ENCODE measurements at places on chromosomes 4 and X.

DNA sequence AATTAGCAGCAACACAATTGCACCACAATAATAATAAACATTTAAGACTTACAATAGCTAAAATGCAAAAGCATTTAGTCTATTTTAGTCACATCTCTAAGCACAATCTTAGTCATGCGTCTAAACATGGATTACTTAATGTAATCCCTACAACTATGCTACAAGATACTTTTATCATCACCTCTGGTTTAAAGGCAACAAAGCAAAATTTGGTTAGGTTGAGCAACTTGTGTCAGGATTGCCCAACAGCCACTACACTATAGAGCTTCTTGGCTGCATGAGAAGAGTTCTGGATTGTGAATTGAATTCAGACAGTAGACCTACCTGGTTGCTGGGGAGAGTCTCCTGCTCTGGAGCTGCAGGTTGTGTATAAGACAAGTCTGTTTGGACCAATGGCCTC lies 146.5 kb upstream of the PUDP start:
- no peak for DNase-seq

DNA sequence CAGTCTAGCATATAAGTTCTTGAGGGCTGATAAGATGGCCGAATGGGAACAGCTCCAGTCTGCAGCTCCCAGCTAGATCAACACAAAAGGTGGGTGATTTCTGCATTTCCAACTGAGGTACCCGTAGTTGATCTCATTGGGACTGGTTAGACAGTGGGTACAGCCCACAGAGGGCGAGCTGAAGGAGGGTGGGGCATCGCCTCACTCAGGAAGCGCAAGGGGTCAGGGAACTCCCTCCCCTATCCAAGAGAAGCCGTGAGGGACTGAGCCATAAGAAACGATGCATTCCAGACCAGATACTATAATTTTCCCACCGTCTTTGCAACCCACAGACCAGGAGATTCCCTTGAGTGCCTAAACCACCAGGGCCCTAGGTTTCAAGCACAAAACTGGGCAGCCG lies 109.0 kb downstream of the RPS6KA6 start:
- no peak for DNase-seq

GRCh38 chr4:186200516-186200915 lies 9.1 kb downstream of the CYP4V2 start:
- DNase-seq: no peak

- DNase-seq: no peak
Measured at GRCh38 chr4:94448815-94449375, 2.8 kb upstream of the PDLIM5 start.

DNA sequence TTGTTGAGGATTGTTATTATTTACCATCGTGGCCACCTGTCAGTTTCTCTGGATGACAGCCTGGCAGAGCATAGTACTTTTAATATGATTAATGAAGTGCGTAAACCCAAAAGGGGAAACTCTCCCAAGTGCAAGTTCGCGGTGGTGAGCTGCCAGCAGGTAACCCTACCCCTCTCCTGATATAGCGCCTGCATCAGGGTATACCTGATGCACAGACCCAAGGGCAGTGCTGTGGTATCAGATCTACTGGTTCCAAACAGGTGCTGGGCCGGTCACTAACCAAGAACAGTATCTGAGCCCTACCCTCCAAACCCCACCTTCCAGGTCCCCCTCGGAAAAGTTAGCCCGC lies 1.6 kb downstream of the RNF150 start:
- DNase-seq: no peak

- no peak for DNase-seq
Measured at GRCh38 chrX:77160301-77160700, 286.9 kb upstream of the FGF16 start.

- DNase-seq: no peak
Measured at GRCh38 chrX:16658284-16658683, 8.3 kb downstream of the S100G start.

GRCh38 chrX:149630681-149631233 lies 835 bp downstream of the TMEM185A start:
- no peak for DNase-seq

DNA sequence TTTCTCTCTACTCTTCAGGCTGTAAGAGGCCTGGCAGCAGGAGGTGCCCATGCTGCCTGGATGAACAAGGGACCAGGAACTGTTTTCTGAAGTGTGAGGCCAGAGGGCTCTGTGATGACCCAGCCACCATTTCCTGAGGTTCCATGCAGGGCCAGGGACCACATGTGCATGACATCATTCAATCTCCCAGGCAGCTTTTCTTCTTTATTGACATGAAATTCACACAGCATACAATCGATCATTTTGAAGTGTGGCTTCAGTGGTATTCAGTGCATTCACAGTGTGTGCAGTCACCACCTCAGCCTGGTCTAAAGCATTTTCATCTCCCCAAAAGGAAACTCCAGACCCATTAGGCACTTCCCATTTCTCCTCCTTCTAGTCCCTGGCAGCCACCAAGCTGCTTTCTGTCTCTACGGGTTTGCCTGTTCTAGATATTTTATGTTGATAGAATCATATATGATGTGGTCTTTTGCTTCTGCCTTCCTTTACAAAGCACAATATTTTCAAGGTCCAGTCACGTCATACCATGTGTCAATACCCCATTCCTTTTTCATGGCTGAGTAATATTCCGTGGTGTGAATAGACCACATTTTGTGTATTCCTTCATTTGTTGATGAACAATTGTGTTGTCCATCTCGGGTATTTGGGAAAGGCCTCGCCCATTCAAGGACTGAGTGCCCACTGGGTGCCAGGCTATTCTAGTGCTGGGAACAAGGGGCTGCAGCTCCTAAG lies 93.1 kb downstream of the PSAPL1 start:
- DNase-seq: no peak

DNA sequence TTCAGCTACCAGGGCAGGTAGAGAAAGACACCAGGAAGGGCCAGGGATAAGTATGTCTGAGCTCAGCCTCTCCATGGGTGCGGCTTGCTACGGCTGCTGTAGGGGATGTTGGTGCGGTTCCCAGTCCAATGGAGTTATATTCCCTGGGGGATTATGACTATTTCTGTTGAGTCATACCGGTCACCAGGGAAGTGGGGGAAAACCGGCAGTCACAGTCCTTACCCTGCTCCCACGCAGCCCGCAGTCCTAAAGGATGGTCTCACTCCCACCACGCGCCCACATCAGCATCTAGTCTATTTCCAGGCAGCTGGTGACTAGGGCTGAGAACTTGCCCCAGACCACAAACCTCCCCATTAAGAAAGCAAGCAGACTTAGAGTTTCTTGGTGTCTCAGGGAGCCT lies 191.6 kb downstream of the VEGFC start:
- DNase-seq: no peak

GRCh38 chr4:84938316-84938715 lies 28.2 kb downstream of the WDFY3 start:
- DNase-seq: no peak

GRCh38 chr4:7623468-7623867 lies 188.7 kb upstream of the PSAPL1 start:
- no peak for DNase-seq

DNA sequence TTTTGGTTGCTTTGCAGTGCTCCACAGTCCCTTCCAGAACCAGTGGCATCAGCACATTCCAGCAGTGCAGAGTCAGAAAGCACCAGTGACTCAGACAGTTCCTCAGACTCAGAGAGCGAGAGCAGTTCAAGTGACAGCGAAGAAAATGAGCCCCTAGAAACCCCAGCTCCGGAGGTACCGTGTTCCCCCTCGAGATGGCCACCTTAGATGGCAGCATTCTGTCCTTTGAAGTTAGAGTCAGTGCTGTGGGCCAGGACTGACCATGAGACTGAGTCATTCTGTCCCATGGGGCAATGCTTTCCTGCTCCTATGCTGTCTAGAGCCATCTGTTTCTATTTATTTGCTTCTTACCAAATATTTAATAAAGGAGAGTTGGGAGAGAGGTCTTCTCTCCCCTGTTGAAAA lies 112.3 kb downstream of the KLHL8 start:
- DNase-seq: no peak

DNA sequence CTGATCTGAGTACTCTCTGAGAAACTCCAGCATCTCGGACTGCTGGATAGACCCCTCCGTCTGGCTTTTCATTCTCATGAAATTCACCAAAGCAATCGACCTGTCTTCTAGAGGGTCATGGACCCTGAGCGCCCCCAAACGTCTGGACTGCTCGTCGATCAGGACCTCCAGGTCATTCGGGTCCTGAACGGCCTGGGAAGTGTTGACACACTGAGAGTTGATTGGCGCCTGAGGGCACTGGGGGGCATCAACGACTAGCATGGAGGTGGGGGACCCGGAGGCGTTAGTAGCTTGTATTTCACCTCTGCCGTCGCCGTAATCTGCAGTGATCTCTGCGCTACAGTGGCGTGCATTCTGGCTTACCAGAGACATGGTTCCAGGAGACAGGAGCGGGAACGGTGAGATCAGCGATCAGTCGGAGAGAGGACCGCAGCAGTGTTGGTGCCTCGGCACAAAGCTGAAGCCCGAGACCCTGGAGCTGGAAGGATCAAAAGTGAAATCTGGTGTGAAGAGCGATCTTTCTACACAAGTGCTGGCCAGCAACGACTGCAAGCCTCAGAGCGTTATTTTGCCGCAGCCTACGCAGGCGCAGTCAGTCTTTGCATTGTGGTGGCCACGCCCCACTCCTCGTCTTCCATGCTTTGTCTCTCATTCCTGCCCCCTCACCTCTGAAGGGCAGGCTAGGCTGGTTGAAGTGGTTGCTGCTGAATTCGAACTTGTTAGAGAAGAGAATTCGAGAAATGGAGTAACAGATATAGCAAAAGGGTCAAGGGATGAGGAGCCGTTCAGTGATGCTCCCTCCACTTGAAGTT lies at the start of gene MAGEE2:
Gene MAGEE2 (minus strand): TSS at position 575 of the 812 bp plus-strand sequence. CDS start 203 bp downstream, at position 372.
- no peak for DNase-seq

GRCh38 chrX:105876658-105877057 lies 54.3 kb downstream of the NRK start:
- no peak for DNase-seq

DNA sequence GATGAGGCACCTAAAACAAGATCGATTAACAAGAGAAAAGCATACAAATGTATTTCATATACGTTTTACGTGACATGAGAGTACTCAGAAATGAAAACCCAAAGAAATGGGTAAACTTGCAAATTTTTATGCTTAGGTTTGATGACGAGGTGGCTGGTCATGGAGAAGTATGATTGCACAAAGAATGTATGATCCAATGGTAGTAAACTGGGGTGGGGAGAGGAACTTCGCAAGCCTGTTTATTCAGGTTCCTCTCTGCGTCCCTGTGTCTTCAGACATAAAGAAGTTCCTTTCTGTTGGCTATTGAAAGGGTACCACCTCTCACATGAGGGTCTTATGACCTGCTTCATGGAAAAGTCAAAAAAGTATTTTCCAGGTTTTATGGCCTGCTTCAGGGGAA lies 309.2 kb downstream of the BCOR start:
- no peak for DNase-seq

DNA sequence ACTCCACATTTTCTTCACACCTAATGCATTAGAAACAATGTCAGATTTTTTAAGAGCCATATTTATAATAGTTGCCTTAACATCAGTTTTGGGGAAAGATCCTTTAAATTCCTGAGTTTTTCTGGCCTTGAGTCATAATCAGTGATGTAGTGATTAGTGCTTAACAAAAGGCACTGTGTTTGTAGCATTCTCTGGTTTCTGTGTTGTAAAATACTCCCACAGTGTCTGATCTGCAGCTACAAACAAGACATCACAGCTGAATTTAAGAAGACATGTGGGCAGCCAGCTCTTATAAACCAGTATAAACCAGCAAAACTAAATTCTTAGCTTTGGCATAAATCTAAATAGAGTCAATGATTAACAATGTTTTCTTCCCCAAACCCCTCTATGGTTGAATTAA lies 233.8 kb downstream of the FSTL5 start:
- no peak for DNase-seq

- no peak for DNase-seq
Measured at GRCh38 chrX:109873983-109874382, 128.9 kb upstream of the TMEM164 start.

DNA sequence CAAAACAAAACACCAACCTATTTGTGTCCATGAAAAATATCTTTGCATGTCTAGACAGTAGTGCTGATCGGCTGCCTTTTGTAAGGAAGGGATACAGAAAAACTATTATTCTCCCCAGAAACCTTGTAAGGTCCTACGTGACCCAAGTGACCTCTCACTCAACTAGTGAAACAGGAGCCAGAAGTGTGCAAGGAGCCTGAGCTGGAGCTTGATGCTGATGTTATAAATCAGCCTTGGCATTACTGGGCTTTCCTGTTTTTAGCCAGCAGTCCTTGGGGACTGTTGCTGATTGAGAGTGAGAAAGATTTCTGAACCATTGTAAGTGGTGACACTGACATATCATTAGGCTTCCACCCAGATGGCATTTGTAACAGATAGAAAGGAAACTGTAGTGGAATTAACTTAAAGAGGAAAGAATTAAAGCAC lies 100.8 kb upstream of the LIMCH1 start:
- DNase-seq: no peak

DNA sequence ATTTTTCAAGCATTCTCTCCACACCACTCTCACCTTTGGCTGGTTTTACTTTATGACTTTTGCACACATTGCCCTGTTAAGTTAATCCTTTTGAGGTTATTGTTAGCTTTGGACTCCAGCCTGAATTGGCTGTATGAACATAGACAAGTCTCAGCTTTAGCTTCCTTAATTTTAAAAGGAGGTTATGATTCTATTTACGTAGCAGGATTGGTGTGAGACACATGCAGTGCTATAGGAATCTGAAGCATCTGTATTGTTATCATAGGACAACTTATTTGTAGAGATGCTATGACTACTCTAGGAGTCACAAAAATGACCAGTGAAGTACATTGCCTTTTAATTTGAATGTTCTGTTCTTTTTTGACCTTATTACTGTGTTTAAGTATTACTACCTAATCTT lies 15.7 kb downstream of the PGAM4 start:
- DNase-seq: no peak

GRCh38 chr4:19039816-19040215 lies 1018.3 kb upstream of the LCORL start:
- no peak for DNase-seq

GRCh38 chr4:133598779-133599178 lies 449.7 kb downstream of the PCDH10 start:
- no peak for DNase-seq

- no peak for DNase-seq
Measured at GRCh38 chrX:153473126-153473525, 2.8 kb upstream of the HAUS7 start.

DNA sequence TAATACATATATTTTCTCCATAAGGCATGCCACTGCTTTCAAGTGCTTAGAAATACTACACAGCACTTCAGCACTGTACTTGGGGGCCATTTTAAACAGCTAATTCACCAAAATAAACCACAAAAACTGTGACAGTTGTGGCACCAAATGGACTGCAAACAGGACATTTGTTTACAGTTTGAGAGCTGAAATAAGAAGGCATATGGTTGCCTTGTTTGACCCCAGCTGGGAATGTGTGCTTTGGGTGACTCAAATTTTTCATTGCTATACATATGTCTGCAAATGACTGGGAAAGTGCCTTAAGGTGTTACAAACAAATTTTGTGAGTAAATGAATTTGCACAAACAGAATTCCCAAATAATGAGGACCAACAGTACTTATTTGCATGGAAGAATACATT lies 124.2 kb downstream of the BANK1 start:
- DNase-seq: no peak

DNA sequence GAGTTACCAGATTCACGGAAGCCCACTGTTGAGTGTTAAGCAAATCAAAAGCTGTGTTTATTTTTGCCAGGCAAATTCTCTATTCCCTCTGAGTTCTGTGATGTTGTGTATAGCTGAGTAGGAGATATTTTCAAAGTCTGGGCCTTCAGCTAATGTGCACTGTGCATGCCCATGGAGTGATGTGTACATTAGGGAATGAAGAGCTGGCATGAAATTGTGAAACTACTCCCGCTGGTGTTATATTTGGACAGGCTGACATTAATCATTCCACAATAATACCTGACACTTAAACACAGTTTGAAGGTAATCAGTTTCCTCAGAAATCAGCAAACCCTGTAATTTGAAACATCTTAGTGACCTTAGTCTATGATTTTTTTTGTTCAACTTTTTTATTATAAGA lies 88.1 kb upstream of the MBNL3 start:
- no peak for DNase-seq
